ENCODE measurements at places on chromosomes 13 and 19. TPM values are rescaled to one million over a fixed set of nuclear protein-coding genes. Genes with fewer than 3 reads are reported as not detected.
A peak's percentile ranks its signal among the peaks of the same experiment; 100 is the strongest.

The GIPR gene
- 4.5 TPM for total RNA-seq

The DNAJC15 gene
- 13.0 TPM for total RNA-seq

The TPTE2 gene
- 0.11 TPM for total RNA-seq

The CYP2A7 gene
- total RNA-seq, result not detected

The NTF4 gene
- not detected for total RNA-seq

The C19orf73 gene
- total RNA-seq, result 2.0 TPM

- no peak for DNase-seq
These were observed 50.0 kb downstream of the TNFRSF19 start for GRCh38 chr13:23620211-23620610.

DNA sequence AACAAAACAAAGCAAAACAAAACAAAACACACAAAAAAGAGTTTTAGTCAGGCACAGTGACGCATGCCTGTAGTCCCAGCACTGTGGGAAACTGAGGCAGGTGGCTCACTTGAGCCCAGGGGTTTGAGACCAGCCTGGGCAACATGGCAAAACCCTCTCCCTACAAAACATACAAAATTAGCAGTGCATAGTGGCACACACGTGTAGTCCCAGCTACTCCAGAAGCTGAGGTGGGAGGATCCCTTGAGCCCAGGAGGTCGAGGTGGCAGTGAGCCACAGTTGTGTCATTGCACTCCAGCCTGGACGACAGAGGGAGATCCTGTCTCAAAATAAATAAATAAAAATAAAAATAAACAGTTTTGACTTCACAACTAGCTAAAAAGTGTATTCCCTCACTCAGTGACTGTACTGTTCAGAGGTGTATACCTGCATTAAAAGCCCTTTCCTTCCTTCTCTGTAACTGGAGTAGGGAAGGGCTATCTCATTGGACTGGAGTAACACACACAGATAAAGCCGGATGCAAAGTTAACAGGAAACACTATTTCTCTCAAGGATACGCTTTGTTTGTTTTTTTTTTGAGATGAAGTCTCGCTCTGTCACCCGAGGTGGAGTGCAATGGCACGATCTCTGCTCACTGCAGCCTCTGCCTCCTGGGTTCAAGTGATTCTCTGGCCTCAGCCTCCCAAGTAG lies 3.7 kb upstream of the BAX start:
- DNase-seq, result no peak

DNA sequence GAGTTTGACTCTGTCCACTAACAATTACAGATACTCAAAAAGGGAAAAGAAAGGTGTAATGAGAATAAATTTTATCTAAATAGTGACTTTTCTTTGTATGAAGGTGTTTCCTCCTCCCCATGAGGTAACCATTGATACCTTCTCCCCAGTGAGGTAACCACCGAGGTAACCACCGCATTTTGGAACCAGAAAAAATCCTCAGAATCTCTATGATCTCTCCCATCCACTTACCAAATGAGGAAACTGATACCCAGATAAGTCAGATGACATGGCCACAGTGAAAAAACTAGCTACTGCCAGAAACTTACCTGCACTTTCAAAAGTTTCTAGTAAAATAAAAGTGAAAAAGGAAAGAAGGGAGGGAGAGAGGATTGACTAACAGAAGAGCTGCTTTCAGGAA lies 124.0 kb upstream of the FNDC3A start:
- no peak for DNase-seq

GRCh38 chr19:41792513-41793413 lies 3.6 kb upstream of the CEACAM3 start:
- DNase-seq, result peak; percentile 78

Measured in activated CD4-positive, alpha-beta T cell treated with anti-CD3 and anti-CD28 coated beads for 36 hours (primary cell).